ENCODE measurements at places on chromosomes 7 and 10. TPM values are rescaled to one million over a fixed set of nuclear protein-coding genes. Genes with fewer than 3 reads are reported as not detected.

The LRRN3 gene
- total RNA-seq = 3.4 TPM

The SLC13A1 gene
- not detected for total RNA-seq

The SEMA3E gene
- 4.7 TPM for total RNA-seq

The EFCAB10 gene
- not detected for total RNA-seq

The POM121C gene
- total RNA-seq = 17.4 TPM

The DPP6 gene
- total RNA-seq = 0.85 TPM

All from subcutaneous adipose tissue (tissue), 4 donors.